H1 (cell line): ENCODE measurements at places on chromosomes 5 and 9.
A peak's percentile ranks its signal among the peaks of the same experiment; 100 is the strongest.

GRCh38 chr9:133440874-133441273, 18.7 kb downstream of the ADAMTS13 start:
- no peak for DNase-seq

DNA sequence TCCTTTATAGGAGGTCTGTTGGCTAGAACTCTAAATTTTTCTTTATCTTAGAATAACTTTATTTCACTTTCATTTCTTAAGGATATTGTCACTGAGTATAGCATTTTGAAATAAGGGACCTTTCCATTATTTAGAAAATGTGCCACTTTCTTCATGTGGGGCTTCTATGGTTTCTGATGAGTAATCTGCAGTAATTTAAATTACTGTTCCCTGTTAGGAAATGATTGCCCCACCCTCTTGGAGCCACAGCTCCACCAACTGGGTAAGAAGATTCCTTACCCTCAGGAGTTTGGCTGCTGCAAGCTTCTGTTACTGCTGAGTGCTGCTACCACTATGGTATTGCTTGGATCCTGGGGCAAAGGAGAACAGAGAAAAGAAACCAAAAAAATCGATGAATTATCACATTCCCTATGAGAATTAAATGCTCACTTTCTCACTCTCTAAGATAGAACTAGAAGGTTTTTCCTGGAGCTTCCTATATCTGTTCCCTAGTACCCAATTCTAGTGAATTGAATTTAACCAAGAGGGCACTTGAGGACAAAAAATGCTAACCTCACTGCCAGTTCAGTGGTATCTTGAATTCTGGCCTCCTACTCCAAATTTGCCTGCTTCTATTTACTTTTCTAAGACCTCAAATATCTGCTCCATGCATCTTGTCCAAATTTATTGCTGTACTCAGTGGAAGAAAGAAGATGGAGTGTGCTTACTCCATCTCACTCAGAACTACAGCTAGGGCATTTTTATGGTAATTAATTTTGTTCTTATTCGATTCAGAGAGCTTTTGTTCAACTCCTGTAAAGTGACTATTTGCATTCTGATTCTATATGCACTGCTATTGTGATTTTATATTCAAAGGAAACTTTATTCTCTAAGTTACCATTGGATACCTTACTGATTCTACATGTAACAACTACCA, 2111.3 kb downstream of the MAT2B start:
- no peak for DNase-seq

GRCh38 chr5:116299746-116300640, 215.2 kb downstream of the COMMD10 start:
- no peak for DNase-seq

DNA sequence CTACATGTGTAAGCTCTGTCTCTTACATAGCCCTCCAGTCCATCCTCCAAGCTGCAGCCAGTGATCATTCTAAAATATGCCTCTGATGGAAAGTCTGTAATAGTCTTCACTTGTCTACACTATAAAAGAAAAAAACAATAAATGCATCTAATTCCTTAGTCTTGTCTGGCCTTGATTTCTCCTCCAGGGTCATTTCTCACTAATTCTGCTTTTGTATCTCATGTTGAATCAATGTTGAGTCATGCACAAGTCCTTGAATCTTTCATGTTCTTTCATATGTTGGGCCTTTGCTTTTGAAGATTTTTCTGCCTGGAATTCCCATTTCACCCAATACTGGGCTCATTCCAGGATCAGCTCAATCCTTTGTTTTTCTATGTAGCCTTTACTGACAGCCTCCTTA, 121.1 kb upstream of the TRIM32 start:
- DNase-seq, result no peak

GRCh38 chr5:116864157-116864837, 289.7 kb upstream of the SEMA6A start:
- peak; percentile 64 for DNase-seq

DNA sequence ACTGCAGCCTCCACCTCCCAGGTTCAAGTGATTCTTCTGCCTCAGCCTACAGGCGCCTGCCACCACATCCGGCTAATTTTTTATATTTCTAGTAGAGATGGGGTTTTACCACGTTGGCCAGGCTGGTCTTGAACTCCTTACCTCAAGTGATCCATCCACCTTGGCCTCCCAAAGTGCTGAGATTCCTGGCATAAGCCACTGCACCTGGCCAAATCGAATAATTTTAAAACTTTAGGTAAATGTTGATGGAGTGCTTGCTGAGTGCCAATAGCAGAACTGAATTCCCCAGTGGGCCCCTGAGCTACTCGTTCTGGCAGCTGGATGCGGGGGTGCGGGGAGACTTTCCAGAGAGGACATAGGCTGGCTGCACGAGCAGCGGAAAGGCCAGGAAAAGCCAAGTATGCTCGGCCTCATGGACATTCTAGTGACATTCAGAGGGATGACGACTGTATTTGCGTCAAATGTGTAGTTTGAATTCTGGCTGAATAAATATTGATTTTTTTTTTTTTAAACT, 16.8 kb downstream of the TRAF2 start:
- DNase-seq, result no peak

DNA sequence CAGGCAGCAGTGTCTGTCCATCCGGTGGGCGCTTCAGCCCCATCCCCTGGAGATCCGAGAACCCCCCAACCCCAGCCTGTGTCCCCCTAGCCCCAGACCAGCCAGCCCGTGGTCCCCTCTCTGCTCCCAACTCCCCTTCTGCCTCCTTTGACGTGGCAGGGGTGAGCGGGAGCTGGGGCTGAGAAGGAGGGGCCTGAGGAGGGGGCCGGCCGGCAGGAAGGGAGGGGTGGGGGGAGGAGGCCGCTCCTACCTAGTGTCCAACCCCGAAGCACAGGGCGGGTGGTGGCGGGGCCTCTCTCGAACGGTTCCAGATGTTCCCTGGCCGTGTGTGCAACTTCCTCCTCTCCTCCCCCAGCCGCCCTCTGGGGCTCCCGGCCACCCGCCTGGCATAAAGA, 31.0 kb downstream of the GOLGA2 start:
- DNase-seq, result no peak

DNA sequence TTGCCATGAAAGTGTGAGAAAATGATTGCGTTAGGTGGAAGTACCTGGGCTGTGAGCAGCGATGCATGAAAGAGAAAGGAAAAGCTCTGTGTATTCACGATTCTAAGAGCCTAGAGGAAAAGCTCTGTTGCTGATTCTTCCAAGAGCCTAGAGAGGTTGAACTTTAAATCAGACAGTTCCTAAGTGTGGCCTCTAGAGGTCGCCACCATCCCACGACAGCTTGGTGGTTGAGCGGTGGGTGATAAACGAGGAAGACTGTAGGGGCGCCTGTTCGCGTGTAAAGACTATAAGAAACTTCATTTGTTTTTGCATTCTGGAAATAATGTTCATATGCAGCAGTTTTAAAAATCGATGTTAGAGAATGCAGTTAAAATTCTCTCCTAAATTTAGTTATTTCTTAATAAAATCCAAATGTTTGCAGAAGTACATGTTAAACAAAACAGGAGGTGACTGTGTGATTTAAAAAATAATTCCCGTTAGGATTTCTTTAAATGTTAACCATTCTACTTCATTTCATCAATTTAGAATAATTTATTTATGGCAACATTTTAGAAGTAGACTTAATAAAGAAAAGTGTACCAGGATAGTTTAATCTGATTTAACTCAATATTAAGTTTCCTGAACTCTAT, 107.7 kb downstream of the TENT4A start:
- peak; percentile 59 for DNase-seq

GRCh38 chr9:105355781-105356180, 92.1 kb upstream of the FSD1L start:
- DNase-seq, result no peak

GRCh38 chr5:95823738-95824609, 1.4 kb upstream of the GLRX start:
- DNase-seq, result no peak

DNA sequence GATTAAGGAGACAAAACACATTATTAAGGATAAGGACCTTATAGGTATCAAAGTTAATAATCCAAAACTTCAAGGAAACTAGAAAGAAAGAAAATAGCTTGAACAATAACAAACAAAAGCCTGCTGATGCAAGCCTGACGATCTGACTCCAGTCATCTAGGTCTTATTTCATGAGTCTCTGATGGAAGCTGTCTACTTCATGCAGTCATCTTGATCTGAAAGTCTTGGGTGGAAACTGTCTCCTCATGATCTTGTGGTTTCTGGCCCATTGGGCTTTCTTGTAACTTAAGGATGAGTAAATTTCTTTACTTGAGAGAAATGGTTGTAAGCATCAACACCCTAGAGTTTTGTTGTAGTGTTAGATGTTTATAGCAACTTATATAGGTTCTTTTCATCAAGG, 20.6 kb upstream of the PSIP1 start:
- no peak for DNase-seq

DNA sequence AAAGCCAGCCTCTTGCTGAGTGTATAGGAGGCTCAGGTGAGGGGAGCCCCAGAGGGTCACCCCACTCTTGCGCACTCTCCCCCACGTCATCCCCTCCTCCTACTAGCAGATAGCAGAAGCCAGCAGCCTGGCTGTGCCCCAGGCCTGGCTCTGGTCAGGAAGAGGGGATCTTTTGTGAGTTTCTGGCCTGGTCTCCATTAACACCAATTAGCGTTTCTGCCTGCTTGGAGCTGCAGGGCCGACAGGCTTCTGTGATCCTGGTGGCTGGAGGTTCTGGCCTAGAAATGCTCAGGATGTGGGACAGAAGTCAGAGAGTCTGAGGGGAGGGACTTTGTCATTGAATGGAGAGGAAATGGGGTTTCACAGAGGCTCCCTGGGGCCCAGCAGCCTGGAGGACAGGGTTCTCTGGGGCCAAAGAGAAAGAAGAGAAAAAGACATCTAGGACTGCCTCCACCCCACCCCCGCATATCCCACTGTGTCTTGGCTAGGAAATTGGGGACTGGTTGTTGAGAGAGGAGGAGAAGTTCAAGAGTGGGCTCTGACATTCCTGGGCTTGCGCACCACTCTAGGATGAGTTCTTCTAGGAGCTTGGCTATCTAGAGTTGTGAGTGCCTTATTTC, 47.5 kb upstream of the ARAP3 start:
- DNase-seq, result no peak

DNA sequence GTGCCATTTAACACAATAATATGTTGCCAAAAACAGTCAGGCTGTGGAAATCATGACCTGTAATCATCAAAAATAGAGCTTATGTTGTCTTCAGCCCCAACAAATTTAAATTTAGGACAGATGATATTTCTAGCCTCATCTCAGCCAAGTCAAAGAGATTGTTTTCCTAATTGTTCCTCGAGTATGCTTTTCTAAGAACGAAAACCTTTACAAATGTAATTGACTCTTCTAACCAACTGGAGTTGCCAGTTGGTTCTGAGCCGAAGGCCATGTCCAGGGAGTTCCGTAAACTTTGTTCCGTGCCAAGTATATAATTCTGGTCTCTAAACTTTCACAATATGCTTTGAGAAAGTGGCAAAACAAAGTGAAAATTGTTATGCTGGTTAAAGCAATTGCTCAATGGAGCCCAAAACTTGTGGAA, 160.8 kb downstream of the CEMIP2 start:
- DNase-seq, result no peak

DNA sequence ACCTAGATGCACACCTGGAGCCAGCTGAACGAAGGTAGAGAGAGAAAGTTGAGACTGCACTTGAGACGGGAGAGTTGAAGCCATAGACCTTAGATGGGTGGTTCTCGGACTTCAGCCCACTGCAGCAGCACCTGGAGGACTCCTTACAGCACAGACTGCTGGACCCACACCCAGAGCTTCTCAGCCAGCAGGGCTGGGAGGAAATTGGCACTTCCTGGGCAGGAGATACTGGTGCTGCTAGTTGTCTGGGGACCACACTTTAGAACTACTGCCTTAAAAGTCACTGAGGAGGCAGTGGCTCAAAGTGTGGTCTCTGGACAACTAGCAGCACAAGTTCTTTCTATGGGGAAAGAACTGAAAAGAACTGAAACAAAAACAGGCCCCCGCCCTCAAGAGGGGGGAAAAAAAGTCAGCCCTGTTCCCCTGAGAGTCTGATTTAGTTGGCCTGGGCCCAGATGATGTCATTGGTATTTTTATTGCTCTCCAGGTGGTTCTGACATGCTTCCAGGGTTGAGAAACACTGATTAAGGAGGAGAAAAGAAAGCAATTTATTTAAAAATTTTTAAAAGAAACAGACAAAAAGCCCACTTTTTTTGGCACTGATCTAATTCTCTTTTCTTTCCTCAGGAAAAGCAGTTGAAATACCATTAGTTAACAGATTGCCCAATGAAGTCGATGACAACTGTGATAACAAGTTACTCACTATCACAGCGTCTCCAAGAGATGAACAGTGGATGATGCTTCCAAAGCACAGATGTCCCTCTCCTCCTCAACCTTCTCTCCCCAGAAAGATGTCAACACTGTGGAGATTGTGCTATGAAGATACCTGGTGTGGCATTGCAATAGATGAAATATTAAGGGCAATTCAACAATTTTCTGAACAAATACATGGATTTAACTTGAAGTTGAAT, 73.6 kb upstream of the ADAMTS16 start:
- DNase-seq, result no peak

DNA sequence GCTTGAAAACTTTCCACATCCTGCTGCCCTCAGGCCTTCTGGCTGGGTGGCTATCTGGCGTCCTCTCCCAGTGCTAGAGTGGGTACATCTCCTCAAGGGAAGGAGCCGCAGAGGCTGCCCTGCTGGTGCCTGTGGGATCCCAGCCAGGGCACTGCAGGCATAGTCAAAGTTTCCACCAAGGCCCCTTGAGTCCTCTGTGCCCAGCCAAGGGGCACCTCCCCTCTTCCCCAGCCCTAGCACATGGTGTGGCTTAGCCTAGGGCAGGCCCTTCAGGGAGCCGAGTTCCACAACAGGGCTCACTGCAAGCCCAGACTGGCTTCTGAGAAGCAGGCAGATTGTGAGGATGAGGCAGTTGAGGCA, 103.2 kb downstream of the RGS3 start:
- no peak for DNase-seq

DNA sequence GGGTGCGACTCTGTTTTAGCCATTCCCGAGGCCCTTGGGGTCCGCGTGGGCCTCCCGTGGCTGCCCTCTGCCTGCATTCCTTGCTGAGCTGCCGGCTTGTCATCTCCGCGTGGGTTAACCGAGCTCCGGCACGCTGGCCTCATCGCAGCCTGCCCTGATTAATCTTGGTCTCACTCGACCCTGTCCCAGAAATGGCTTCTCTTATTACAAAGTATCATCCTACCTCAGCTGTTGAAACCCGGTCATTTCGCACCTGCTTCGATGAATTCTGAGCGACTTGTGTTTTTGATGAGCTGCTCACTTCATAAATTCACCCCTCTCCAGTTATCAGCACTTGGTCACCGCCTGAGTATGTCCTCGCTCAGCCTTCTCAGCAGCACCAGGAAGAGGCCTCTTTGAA, 123.5 kb upstream of the EGFLAM start:
- no peak for DNase-seq

- no peak for DNase-seq
Observed at GRCh38 chr9:116020146-116020545, 133.4 kb upstream of the PAPPA start.

GRCh38 chr5:129963359-129963758, 59.1 kb downstream of the CHSY3 start:
- DNase-seq, result no peak
